ENCODE measurements at places on chromosomes 1 and 21.

DNA sequence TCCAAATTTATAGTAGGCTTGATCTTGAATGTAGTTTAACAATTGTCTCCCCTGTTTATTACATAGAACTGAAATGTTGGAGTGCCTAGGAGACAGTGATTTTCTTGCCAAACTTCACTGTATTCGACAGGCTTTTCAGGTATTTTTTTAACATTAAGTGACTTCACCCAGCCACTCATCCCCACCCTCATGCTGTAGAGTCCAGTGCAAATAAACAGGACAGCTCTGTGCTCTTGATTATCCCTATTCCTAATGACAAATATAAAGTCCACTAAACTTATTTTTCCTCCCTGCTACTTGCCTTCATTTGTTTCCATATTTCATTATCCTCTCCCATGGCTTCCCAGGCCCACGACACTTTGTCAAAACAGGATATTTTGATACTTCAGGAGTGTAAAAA lies 29.2 kb upstream of the NEXN start:
- DNase-seq: no peak

- no peak for DNase-seq
Measured at GRCh38 chr1:160503087-160503486, 20.0 kb downstream of the SLAMF6 start.

- DNase-seq: no peak
Measured at GRCh38 chr1:170789063-170789462, 125.1 kb downstream of the PRRX1 start.

DNA sequence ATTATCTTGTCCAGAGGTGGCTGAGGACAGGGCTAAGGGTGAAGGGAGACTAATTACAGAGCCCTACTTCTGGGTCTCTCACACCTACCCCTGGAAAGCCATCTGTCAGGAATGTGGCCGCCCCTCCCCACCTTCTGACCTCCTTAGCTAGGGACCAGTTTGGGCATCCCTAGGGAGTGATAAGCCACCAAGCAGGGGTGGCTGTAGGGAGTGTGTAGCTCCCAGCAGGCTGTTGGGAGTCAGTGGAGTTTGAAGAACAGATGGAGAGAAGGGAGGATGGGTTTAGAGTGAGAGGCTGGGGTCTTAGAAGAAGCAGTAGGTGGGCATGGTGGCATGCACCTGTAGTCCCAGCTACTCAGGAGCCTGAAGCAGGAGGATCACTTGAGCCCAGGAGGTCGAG lies 808 bp upstream of the SERINC2 start:
- DNase-seq: no peak

GRCh38 chr1:11806307-11806936 lies 431 bp downstream of the CLCN6 start:
- DNase-seq: no peak

DNA sequence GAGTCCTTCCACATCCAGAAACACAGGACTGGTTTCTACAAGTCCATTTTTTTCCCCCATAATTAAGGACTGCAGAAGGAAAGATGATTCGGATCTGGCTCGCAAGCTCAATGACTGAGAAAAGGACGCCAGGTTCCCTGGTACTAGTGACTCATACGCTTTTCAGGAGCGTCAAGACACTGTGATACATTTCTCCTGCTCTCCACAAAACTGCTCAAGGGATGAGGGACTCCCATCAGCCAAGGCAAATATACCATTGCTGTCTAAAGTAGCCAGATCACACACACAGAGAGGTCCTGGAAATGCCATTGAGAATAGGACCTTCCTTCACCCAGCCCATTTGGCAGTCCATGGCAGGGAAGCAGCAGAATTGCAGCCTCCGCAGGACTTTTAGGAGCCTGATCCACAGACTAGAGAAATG lies 253.6 kb upstream of the IRF2BP2 start:
- DNase-seq: no peak

DNA sequence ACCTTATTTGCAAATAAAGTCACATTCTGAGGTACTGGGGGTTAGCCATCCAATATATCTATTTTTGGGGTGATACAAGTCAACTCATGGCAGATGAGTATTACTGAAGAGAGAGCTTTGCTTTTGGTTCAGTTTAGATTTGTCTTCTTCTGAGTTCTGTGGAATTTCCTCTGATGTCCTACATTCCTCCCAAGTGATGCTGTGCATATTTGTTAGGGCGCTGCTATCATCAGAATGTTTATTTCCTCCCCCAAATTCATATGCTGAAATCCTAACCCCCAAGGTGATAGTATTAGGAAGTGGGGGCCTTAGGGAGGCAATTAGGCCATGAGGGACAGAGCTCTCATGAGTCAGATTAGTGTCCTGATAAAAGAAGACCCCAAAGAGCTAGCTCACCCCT lies 96.2 kb upstream of the WLS start:
- DNase-seq: no peak

DNA sequence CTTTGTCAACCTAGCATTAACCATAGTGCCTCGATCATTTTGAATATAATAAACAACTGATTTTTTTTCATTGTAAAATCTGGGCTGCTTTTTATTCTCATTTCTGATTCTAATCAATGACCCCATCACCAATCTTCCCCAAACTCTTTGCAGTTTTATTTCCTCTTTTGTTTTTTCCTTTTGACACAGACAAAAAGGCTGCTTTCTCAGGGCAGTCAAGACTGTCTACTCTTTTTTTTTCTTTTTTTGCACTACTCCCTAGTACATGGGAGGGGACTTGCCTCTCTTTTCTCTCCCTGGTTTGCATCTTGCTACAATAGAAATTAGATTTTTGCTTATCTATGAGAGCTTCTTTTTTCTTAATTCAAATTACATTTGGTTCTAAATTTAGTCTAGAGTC lies 987.9 kb downstream of the ADGRL2 start:
- DNase-seq: no peak

- no peak for DNase-seq
Measured at GRCh38 chr21:41611966-41612606, 104.1 kb upstream of the TMPRSS2 start.

DNA sequence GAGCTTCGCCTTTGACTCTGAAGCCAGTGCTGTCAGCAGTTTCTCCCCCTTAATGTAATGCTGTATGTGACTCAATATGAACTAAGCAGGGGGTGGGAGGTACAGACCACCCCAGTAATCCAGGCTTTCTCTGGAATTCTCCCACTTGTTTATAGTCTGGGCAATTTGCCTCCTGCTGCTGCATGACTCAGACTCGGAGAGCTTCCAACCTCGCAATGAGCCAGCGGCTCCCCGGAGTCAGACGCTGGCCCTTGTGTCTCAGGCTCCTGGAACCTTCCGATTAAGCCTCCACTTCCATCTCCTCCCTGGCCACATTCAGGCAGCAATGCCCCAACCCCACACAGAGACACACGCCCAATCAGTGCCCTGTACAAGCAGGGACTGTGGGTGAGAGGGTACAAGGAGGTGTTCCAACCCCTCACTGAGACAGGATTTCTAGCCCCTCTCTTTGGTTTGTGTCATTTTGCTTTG lies 471.7 kb upstream of the VAMP3 start:
- no peak for DNase-seq

DNA sequence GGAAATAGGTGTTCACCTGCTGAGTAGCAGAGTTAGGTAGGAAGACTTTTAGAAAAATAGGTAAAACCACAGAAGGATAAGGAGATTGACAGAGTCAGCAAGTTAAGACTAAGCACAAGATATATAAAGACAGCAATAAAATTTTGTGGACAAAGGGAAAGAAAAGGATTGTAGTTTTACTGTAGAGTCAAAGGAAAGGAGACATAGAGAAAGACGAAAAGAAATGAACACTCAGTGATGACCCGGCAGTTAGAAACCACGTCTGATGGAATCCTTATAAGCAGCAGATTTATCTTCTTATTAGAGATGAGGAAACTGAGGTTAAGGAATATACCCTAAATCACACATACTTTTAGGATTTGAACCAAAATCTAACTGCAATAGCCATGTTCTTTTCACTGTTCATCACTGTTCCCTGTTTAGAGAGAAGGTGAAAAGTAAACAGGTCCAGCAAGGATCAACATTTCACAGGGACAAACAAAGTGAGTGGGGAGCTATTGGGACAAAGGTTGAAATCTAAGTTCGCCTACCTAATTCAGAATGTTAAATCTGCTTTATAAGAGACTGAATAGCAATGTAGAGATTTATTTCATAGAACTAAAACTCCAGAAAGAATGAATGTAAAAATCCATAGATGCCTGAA lies 6.8 kb downstream of the FRRS1 start:
- no peak for DNase-seq

DNA sequence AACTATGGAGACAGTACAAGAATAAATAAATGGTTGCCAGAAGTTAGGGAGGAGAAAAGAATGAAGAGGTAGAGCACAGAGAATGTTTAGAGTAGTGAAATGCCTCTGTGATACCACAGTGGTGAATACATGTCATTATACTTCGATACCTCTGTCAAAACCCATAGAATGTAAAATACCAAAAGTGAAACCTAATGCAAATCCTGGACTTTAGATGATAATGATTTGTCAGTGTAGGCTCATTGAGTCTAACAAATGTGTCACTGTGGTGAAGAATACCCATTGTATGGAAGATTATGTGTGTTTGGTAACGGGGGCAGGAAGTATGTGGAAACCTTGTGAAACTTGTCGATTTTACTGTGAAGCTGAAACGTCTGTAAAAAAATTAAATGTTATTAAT lies 1106.5 kb upstream of the TMPRSS15 start:
- no peak for DNase-seq

- no peak for DNase-seq
Measured at GRCh38 chr1:61444288-61444687, 280.7 kb downstream of the TM2D1 start.

- DNase-seq: no peak
Measured at GRCh38 chr1:59390307-59390706, 93.4 kb downstream of the FGGY start.

DNA sequence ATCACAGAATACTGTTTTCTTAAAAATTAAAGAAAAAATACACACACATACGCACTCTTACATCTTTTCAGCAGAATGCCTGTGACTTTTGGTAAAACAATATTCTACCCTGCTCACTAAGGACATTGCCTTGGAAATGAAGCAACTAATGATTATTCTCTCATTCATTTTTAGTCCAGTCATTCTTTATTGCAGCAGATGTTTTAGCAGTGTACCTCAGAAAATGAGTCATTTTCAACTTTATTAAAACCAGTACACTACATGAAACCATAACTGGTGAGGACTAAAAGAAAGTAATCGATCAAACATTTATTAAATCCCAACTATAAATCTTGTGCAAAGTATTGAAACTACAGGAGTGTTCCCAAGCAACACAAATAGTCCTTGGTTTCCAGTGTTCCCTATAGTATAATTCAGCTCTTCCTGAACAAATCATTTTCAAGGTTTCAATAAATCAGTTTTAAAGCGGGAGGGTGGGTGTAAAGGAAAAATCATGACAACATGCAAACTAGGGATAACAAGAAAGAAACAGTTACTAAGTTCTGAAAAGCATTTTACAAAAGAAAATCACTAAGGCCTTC lies 114.2 kb downstream of the ADGRL4 start:
- DNase-seq: no peak

- no peak for DNase-seq
Measured at GRCh38 chr1:39427374-39427773, 64.1 kb upstream of the BMP8A start.

DNA sequence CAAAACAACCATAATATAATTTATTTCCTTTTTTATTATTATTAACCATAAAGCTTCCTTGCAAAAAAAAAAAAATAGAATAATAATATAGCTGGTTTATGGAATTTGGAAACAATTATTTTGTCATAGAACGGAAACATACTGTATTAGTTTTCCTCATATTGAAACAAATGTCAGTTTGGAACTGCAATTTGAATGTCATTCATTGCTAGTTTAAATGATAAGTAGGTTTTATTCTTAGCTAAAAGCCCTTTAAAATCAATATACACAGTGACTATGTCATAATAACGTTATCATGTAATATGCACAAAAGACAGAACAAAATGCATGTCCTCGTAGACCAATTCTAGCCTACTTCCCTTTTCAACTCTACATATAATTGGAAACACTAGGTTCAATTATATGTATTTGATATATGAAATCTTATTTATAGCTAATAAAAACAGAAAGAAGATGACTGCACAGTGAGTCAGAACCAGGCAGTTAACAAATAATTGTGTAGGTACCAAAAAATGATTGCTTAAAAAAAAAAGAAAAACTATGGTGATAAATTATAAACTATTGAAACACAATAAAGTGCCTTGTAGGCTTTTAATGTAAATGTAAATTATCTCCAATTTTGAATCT lies 85.2 kb upstream of the EXO1 start:
- DNase-seq: no peak

DNA sequence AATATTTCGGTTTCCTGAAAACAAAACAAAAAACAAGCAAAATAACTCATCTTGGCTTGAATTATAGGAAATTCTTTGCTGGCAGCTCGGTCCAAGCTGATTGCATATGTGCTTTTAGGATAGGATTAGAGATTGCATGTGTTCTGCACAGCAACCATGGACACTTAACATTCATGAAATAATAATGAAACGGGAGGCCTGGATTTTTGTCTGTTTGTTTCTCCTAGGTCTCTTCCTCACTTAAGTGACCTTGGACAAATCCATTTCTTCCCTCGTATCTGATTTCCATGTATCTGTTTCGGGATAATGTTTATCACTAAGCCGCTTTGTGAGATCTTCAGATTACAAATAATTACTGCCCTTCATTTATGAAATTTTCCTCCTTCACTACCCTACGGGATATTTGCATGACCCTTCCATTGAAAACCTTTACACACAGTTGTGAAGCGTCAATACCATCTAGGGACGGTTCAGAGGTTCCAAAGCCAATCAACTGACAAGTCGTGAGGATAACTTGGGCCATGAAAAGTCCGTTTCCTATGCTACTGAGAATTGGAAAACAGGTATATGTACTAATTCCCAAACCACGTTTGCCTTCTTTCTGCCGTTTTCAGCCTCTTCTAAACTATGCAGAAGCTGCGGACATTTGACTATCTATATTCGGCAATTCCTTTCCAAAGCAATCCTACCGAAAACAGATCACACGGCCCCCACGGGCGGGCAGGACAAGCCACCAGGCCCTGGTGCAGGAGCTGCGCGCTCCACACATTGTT lies 1.3 kb upstream of the H3-3A start:
- no peak for DNase-seq

GRCh38 chr1:156591181-156591431 lies 470 bp upstream of the NAXE start:
- no peak for DNase-seq

GRCh38 chr1:242240077-242240476 lies 241.2 kb upstream of the MAP1LC3C start:
- DNase-seq: no peak

- no peak for DNase-seq
Measured at GRCh38 chr1:82269431-82269830, 468.7 kb downstream of the ADGRL2 start.

GRCh38 chr1:147892216-147892615 lies 10.4 kb upstream of the GJA8 start:
- DNase-seq: no peak

DNA sequence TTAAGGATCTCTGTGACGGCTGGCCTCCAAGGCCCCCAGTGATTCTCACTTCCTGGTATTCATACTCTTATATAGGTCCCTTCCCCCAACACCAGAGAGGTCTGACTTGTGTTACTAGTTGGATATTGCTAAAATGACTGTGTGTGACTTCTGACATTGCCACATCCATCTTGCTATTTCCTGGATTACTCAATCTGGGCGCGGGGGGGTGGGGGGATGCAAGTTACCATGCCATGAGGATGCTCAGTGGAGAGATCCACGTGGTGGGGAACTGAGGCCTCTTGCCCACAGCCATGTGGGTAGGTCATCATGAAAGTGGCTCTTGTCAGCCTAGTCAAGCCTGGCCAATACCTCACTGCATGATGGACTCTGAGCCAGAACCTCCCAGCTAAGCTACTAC lies 117.0 kb downstream of the UBE2U start:
- DNase-seq: no peak
